ENCODE measurements at places on chromosomes 7 and 10.
A peak's percentile ranks its signal among the peaks of the same experiment; 100 is the strongest.

GRCh38 chr7:75776295-75776971 is 4.4 kb upstream of the CCL26 start:
- peak; percentile 72 for DNase-seq

GRCh38 chr10:48564466-48565160 is 40.3 kb downstream of the ARHGAP22 start:
- DNase-seq = peak; percentile 21

DNA sequence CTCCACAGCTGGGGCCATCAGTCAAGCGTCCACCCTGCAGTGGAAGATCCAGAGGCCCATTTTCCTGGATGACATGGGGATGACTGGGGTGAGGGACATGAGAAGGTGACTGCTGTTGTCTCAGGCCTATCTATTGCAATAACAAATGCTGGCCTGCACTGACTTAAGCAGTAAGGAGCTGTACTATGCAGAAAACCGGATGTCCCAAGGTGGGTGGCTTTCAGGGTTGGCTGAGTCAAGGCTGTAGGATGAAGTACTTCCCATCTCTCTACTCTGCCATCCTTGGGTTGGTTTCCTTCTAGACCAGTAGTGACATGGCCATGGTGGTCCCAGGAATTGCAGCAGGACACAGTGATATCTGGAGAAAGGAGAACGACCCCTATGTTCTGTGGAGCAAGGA is 48.1 kb downstream of the NEURL1 start:
- DNase-seq = no peak

DNA sequence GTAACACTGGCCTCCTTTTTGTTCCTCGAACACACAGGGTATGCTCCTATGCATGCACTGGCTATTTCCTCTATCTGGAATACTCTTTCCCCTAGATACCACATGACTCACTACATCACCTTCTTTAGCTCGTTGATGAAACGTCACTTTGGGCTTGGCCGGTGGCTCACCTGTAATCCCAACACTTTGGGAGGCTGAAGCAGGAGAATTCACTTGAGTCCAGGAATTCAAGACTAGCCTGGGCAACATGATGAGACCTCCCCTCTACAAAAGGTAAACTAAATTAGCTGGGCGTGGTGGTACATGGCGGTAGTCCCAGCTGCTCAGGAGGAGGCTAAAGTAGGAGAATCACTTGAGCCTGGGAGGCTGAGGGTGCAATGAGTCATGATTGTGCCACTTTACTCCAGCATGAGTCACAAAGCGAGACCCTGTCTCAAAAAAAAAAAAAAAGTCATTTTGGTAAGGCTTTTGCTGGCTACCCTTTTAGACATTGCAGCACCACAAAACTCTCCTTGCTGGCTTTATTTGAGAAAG is 14.5 kb downstream of the ANKIB1 start:
- DNase-seq = peak; percentile 50

- DNase-seq = no peak
Measured at GRCh38 chr10:102941401-102941800, 23.3 kb downstream of the CNNM2 start.

DNA sequence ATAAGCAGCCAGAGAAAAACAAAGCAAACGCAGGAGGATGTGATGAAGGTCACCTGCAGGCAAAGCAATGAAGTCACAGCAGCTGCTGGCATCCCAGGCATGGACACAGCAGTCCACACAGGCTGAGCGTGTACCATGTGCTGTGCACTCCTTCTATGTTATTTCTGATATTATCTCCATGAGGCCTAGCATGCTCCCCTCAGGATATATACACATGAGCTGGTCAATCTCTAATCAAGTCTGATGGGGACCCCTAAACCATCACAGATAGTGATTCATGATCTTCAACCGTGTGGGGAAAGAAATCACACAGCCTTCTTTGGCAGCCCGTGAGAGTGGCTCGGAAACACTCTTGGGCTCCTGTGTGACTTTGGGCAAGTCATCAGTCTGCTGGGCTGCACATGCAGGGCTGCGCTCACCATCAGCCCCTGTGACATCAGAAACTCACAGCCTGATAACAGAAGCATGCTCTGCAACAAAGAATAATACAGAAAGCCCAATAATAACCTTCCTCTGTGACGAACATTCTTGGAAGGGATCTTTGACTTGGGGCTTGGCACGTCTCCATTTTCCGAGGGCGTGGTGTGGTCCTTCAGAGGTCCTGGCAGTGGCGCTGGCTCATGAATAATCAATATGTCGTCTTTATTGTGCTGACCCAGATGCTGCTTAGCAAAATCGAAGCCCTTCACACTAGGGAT is 83.0 kb upstream of the ATP6V0A4 start:
- no peak for DNase-seq

DNA sequence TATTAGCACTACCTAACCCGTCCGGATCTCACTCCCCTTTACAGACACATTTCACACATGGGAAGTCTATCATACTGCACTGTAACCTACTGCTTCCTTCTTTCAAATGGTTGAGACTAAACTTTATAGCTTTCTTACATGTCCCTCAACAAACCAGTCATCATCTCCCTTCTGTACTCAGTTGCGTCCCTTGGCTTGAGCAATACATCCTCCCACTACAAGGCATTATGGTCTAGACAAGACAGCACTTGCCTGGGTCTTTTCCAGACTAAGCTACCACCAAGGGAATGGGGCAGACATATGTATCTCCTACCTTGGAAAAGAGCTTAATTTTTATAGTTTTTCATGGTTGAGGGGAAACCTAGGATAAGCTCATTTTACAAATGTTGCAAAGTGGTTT is 575.2 kb downstream of the KCNMA1 start:
- no peak for DNase-seq

DNA sequence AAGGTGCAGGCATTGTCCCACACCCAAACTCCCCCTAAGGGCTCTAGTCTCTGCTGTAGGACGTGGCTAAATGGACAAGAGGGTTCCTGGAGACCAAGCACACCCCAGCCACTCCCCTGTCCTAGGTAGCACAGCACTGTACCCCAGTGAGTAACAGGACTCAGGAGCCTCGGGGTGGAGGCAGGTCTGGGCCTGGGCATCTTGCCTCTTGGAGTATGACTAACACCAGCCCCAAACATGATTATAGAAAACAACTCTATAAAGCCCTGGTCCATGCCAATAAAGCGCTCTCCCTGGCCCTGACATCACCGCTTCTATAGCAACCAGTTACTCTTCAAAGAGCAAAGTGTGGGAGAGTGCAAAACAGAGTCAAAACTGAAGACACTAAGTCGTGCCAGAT is 195.0 kb downstream of the CALN1 start:
- no peak for DNase-seq

DNA sequence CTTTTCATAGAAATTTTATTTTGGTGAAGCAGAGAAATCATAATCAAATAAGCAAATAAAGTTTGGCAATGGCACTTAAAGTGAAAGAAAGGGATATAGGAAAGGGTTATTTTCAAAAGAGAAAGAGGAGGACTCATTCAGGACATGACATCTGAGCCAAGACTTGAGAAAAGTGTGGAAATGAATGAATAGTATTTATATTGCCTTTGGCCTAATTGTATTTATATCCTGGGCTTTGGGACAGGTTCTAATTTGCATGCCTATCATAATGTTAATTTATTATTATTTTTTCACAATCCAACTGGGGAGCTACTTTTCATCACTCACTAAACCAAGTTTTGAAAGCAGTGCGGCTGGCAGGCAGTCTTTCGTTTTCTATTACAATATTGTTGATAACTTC is 376.8 kb downstream of the HGF start:
- no peak for DNase-seq

GRCh38 chr7:142629588-142630260 is 119.5 kb upstream of the PRSS1 start:
- no peak for DNase-seq

- DNase-seq = no peak
Measured at GRCh38 chr10:87862679-87863052, 667 bp downstream of the KLLN start.

- no peak for DNase-seq
Measured at GRCh38 chr10:102757323-102757722, 13.6 kb downstream of the WBP1L start.

- no peak for DNase-seq
Measured at GRCh38 chr7:119482671-119483070, 790.3 kb upstream of the KCND2 start.

- no peak for DNase-seq
Measured at GRCh38 chr7:46169384-46169755, 248.3 kb upstream of the IGFBP3 start.

DNA sequence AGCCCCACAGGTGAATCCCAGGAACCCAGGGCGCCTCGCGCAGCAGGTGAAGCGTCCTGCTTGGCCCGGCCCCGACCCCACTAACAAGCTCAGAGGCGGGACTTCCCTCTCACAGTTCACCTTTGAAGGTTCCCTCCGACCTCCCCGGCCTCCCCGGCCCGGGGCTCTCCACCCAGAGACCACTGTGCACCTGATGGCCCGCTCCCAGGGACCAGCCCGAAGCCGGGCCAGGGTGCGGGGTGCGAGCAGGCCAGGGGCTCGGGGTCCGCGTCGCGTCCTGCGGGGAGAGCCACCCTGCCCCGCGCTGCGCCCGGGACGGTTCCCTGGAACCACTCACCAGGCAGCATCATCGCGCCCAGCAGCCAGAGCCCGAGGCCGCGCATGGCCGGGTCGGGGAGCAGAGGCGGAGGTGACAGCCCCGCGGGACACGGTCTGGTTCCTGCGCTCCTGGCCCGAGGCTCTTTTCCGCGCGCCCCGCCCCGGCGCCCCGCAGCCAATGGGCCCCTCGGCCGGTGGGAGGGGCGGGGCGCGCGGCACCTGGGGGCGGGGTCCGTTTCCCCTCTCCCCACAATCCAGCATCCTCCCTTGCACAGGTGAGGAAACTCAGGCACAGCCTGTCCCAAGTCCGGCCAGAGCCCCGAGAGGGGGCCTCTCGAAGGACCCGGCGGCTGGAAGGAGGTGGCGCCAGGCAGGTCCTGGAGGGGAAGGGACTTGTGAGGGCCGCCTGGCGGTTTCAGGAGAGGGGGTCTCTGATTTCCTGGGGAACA is at the start of gene ADAM8:
TSS of gene ADAM8 (minus strand) at position 434 of the 767 bp plus-strand sequence. CDS start at position 383, 51 bp downstream.
- DNase-seq = no peak

GRCh38 chr10:78925275-78925674 is 143.5 kb upstream of the ZMIZ1 start:
- no peak for DNase-seq

- DNase-seq = peak; percentile 60
Measured at GRCh38 chr10:29736366-29737073, 101.7 kb upstream of the SVIL start.

DNA sequence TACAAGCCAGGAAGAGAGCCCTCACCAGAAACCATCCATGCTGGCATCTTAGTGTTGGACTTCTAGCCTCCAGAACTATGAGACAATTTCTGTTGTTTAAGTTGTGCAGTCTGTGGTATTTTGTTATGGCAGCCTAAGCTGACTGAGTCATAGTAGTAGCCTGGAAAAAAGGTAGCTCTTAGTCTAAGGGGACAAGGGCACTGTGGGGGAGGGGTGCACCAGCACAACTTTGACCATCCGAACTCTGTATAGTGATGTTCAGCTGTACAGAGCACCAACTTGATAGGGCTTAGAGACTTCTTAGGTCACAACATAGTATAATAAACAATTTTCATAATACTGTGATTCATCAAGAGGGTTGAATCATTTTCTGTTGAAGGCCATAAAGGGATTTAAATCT is 14.3 kb downstream of the EIF4EBP2 start:
- peak; percentile 53 for DNase-seq

DNA sequence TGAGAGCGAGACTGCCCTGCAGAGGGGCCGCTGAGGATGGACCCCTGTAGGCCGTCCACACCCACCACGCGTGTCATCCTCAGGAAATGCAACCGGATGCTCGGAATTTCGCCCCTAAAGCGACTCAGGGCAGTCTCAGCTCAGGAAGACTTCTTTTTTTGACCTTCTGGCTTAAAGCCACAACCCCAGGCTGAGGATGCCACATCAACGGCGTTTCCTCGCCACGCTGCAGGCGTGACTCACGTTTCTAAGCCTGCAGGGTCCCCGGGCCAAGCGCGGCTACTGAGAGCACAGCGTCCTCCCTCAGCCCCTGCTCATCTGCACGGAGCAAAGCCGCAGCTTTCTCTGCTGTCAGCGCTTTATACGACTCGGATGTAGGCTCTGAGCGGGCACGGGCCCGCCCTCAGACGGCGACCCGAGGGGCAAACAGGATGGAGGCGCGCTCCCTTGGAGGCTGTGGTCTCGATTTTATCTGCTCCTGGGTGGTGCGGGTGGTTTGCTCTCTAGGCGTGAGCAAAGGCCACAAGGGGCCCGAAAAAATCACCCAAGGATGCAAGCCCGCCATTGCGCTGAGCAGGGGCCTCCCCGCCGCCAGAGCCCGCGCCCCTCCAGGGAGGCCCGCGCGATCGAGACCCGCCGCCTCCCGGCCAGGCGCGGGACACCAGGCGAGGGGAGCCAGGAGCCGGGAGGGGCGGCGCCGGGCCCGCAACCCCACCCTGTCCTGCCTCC is 726 bp upstream of the INSIG1 start:
- DNase-seq = peak; percentile 76

Data from SJSA1 (cell line).